Stimulated activated CD8-positive, alpha-beta memory T cell treated with anti-CD3 and anti-CD28 coated beads, Interleukin-12 subunit alpha, Interleukin-12 subunit beta, amount 100 ng/mL, for 1 hour (primary cell): ENCODE measurements at places on chromosomes 16 and 17.

DNA sequence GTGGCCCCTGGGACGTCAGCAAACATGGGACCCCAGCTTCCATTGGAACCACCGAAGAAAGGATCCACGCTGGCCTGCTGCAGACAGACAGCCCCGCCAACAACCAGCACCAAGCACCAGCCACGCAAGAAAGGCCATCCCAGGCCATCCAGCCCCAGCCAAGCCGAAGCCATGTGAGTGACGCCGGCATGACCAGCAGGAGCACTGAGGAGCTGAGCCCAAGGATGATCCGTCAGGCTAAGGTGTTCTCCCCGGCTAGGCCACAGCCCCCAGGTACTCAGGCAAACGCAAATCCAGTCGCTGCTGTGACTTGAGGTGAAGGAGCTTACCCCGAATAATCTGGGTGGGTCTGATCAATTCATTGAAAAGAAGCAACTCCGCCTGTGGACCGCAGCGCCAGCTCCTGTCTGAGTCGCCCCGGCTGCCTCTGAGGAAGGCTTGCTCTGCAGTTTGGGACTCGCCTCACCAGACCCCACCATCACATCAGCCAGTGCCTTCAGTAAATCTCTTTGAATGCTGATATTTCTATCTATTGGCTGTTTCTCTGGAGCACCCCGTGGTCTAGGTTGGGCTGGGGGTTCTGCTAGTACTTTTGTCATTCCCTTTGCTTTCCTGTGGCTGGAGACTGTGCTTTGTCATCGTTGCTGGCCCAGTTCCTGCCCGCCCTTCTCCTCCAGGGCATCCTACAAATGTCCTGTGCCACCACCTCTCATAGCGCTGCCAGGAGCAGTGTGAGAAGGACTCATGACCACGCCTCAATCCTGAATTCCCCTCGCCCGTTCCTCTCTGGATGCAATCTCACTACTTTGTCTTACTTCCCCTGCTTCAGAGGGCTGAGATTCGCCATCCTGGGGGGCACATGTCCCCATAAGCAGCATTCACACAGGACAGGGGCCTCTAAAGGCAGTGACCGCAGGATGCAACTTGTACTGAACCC is 8.1 kb upstream of the CBX2 start:
- no peak for DNase-seq

GRCh38 chr17:31467502-31468256 is 76.2 kb downstream of the RAB11FIP4 start:
- DNase-seq, result no peak

DNA sequence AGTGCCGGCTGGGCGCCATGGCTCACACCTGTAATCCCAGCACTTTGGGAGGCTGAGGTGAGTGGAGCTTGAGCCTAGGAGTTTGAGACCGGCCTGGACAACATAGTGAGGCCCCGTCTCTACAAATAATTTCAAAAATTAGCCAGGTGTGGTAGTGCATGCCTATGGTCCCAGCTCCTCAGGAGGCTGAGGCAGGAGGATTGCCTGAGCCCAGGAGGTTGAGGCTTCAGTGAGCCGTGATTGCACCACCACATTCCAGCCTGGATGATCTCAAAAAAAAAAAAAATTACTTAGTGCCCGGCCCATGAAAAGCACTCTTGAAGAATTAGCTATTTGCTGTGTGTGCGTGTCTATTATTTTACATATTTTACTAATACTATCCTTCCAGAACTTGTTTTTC is 9.6 kb downstream of the GPRC5C start:
- DNase-seq, result no peak

DNA sequence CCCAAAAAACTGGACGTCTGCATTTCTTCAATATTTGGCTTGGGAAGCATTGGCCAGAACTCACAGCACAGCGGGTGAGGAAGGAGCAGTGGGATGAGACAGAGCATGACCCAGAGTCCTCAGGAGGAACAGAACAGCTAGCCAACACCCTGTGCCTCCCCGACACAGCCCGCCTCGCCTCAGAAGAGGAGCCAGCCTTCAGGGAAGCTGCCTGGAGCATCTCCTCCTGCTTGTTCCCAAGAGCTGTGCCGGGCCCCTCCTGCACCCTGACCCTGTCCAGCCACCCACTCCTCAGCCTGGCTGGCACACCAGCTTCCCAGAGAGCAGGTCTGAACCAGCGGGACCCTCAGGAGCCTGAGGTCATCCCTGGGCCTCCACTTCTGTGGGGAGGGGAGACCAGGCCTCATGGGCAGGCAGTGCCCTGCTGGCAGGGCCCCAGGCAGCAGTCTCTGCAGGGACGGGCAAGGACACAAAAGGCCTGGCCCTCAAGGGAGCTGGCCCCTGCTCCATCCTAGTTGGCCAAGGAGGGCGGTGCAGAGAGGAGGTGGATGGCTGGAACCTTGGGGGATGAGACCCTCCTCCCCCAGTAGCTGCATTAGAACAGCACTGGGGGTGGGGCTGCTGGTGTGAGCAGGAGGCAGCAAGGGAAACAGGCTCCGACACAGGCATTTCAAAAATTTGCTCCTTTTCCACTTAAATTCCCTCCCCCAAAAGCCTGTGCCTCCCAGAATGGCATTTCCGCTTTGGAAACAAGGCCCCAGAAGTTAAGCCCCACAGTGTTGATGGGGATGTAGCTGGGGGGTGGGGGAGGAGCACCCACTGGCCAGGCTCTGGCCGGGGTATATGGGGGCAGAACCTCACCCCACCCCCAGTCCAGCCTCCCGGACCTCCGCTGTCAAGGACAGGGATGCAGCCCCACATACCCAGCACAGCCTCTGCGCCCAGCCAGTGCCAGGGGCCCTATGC is 1.8 kb upstream of the BCAR1 start:
- no peak for DNase-seq

- DNase-seq, result no peak
Measured at GRCh38 chr16:22813223-22813947, 577 bp upstream of the HS3ST2 start.

- no peak for DNase-seq
Measured at GRCh38 chr17:70059071-70059470, 16.0 kb upstream of the KCNJ16 start.

DNA sequence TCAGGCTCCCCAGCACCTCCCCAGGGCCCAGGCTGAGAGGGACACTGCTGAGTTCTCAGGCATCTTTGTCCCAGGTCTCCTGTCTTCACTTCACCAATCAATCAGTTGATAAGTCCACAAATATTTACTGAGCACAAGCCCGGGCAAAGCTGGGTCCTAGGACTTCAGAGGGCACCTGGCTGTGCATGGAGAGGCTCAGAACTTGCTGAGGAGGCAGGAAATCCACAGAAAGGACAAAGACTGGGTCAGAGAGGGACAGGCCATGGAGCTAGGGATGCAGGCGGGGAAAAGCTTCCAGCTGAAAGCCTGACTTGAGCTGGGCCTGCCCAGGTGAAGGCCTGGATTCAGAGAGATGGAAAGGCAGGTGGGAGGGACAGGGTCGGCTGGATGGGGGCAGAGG is 33.2 kb upstream of the C1QL1 start:
- no peak for DNase-seq
